Fibroblast of mammary gland (primary cell): ENCODE measurements at places on chromosomes 4 and X.

GRCh38 chr4:28358606-28359005 is 1498.0 kb downstream of the STIM2 start:
- DNase-seq: no peak

DNA sequence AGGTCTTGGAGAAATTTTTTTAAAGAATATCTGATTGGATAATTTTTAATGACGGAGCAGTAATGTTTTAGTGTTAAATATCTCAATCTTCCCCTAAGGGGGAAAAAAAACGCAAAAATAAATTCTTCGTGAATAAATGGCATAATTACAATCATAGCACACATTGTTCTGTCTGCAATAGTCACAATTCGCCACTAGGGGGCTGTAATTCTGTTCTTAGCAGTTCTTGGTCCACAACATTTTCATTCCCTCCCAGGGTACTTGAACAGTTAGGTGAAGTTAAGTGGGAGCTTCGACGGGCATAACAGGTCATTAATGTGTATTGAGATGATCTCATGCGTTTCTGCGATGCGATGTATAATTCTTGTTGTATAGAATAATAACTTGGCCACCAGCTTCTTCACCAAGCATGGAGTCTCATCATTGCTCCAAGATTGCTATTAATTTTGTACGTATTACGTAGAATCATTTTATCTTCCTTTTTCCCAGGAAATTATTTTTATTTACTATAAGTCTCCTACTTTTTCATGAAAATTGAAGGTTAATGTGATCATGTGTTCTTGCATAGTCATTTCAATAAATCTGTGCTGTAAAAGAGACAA is 27.2 kb downstream of the HTR2C start:
- DNase-seq: peak; percentile 63

DNA sequence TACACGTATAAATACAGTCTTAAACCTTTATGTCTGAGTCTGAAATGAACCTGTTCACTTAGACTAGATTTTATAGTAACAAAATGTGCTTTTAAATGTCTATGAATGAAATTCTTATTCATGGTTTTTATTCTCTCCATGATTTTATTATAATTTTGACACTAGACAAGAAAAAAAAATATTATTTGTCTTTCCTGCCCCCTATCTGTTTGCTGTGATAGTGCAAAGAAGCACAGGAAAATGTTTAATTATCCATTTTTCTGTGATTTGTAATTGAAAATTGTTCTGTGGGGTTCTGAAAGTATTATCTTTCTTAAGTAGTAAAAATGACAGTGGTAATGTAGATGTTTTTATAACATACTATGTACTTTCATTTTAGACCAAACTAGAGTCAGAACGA is 52.0 kb downstream of the INTS6L start:
- DNase-seq: peak; percentile 3

GRCh38 chrX:154010330-154011087 is 9.2 kb downstream of the IRAK1 start:
- peak; percentile 60 for DNase-seq

DNA sequence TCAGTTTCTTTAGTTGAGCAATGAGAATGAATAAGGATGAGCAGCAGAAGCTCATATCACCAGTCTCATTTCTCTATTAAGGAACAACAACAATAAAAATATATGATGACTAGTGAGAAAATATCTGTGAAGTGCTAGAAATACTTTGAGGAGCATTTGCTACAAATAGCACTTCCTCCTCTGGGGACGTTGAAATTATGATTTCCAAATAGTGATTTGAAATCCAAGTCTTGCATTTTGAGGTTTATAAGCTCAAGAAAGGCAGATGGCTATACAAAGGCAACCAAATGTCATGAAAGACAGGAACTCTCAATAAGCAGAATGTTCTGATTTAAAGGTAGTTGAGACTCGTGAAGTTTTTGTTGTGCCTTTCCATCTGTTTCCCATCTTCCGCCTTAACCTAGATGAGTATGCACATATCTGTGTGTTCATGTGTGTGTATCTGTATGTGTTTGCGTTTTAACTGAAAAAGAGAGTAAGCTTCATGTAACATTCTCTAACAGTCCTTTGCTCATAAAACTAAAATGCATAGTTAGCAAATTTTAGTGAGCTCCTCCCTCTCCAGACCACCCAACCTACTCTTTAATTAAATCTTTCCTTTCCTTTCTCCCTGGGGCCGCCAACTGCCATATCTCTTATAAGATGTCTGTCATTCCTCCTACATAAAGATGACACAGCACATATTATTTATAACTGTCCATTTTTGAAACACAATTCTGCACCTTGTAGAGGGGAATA is 222.6 kb upstream of the RASGEF1B start:
- DNase-seq: no peak

DNA sequence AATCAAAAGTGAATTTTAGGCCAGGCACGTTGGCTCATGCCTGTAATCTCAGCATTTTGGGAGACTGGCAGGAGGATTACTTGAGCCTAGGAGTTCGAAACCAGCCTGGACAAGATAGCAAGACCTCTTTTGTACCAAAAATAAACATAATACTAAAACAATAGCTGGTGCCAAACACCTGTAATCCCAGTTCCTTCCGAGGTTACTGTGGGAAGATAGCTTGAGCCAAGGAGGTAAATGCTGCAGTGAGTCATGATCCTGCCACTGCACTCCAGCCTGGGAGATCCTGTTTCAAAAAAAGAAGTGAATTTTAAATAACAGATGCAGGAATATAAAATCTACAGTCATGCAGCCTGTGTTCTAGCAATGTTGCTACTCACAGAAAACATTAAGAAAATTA is 488.3 kb downstream of the PPARGC1A start:
- no peak for DNase-seq

- no peak for DNase-seq
Measured at GRCh38 chrX:139734996-139735395, 27.0 kb upstream of the MCF2 start.

GRCh38 chr4:174461466-174462106 is 60.7 kb downstream of the HPGD start:
- DNase-seq: peak; percentile 29

- no peak for DNase-seq
Measured at GRCh38 chr4:90084967-90085295, 42.3 kb upstream of the CCSER1 start.

- DNase-seq: peak; percentile 54
Measured at GRCh38 chrX:124098089-124098488, 136.6 kb downstream of the STAG2 start.

DNA sequence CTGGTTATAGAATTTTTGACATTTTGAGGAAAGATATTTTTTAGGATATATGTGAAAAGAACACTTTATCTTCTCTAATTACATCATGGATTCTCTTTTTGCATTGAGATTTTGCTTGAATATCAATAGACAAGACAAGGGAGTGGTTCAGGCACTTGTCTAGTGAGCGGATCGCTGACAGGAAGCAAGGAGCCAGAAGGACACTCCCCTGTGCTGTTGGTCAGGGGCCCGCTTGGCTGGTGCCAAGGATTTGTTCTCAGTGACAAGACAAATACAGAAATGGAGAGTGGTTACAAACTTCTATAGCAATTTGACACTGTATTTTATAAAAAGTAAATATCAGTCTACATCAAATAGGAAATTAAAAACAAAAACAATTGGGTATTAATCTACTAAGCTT is 60.0 kb downstream of the SLC9B1 start:
- DNase-seq: no peak

- no peak for DNase-seq
Measured at GRCh38 chr4:79561751-79562150, 153.7 kb upstream of the GK2 start.

- DNase-seq: peak; percentile 54
Measured at GRCh38 chr4:107870916-107871786, 46.4 kb downstream of the SGMS2 start.

DNA sequence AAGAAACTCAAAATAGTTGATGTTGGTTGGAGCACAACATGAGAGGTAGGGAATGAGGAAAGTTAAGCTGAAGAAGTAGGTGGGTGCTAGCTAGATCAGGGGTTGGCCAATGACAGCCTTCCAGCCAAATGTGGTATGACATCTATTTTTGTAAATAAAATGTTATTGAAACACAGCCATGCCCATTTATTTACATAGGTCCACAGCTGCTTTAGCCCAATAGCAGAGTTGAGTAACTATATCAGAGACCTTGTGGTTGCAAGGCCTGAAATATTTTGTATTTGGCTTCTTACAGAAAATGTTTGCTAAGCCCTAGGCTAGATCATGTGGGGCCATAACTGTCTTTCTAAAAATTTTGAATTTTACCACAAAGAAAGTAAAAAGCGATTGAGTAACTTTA is 234.9 kb upstream of the CTSO start:
- no peak for DNase-seq

DNA sequence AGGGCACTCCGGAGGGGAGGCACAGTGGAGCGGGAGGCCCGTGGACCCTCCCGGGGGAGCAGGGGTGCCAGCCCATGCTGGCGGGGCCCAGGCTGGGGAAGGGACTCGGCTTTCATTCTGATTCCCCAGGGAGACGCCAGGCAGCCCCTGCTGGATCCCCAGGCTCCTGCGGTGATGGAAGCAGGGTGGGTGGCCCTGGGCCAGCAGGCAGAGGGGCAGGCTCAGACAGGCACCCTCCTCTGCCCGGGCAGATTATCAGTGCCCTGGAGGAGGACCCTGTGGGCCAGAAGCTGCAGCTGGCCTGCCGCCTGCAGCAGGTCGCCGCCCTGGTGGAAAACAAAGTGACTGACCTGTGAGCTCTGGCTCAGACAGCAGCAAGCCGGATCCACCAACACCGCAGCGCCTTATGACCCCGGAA is 2.1 kb upstream of the SRPK3 start:
- no peak for DNase-seq

GRCh38 chr4:150664935-150665334 is 83.0 kb downstream of the MAB21L2 start:
- peak; percentile 33 for DNase-seq

- DNase-seq: no peak
Measured at GRCh38 chr4:184645904-184646610, 3.2 kb downstream of the CASP3 start.

DNA sequence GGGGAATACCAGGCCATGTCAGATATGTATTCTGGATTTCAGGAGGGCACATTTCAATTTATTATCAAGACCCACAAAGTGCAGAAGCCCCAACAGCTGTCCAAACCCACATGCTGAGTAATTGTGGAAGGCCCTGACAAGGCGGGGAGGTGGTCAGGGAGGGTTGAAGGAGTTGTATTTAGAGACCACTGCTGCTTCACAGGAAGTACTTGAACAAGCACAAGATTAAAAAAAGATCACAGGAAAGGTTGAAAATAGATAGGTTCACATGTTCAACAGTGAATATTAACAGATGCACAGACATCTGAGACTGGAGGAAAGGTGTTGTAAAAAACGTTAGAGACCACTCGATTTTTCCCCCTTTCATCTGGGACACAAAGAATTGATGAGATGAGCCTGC is 17.9 kb downstream of the ATP8A1 start:
- no peak for DNase-seq

DNA sequence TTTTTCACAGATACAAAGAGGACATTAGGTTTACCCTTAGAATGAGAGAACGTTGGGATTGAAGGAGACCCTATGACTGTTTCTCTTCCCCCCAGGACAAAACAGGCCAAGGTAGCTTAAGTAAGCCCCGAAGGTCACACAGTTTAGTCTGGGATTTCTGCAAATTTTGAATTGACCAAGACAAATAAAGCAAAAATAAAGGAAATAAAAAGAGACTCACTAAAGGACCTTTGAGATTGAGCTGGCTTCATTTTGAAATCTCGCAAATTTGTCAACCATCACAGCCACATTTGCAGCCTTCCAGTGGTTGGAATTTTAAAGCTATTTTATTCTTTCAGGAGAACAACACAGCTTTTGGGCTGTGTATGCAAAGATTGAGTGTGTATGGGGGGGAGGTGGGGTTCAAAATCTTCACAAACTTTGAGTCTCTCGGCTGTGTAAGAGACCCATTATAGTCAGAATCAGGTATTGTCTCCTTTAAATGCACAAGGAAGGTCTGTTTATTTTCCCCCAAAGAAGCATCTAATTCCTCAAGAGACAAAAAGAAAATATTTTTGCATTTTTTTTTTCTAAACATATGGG is 4.2 kb downstream of the TMSB4X start:
- DNase-seq: no peak

- peak; percentile 98 for DNase-seq
Measured at GRCh38 chr4:151099229-151099975, at the start of gene RPS3A. Gene RPS3A (plus strand): TSS chr4:151099628. CDS start chr4:151099653, 25 bp downstream.

- no peak for DNase-seq
Measured at GRCh38 chrX:136390921-136391320, 90.2 kb downstream of the ADGRG4 start.

DNA sequence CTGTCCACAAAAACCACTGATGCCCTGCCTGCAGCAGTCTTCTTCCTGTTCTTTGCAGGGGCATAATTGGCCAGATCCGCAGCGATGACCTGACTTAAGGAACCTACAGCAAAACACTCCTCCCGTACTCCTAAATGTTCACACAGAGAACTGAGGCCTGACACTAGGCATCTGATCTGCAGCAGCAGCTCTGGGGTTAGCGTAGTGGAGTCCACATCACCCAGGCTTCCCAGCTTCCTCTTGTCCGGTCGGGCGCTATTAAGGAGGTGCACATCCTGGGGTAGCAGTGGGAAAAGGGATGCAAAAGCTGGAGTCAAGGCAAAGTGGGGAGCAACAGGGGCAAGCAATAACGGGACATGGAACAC is 758 bp downstream of the SCFD2 start:
- peak; percentile 40 for DNase-seq

DNA sequence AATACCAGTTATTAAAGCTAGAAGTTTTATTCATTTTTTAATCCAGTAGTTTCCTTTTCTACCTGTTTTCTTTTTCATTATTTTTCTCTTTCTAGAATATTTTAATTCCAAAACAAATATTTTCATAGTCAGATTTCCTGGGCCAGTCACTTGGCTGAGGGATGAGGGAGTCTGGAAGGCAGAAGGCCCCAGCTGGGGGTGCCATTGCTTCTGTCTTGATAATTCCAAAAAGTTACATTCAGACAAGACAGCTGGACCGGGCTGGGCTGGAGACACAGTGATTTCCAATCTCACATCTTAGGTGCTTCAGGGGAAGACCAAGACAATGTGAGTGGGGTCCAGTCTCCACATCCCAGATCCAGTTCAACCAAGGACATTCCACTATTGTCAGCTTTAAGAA is 263.5 kb downstream of the TMA16 start:
- no peak for DNase-seq

DNA sequence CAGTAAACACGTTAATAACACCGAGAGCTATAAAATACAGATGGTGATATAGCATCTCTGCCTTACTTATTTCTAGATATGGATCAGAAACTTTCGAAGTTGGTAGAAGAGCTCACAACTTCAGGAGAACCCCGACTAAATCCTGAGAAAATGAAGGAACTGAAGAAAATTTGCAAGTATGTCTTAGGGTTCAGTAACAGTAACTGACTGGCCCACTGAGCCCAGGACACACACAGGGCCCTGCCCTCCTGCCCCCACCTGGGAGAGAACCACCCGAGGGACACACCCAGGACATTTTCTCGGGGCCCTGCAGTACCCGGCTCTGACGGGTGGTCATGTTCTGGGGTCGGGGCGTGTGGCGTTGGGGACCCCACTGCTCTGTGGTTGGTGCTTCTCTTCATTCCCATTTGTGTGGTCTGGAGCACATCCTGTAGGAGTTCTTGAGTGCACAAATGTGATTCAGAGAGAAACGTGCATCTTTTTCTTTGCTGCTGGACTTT is 1.1 kb downstream of the UVSSA start:
- no peak for DNase-seq

- DNase-seq: peak; percentile 8
Measured at GRCh38 chrX:82666355-82666754, 841.7 kb upstream of the POU3F4 start.
